ENCODE measurements at places on chromosomes 1 and 21.

DNA sequence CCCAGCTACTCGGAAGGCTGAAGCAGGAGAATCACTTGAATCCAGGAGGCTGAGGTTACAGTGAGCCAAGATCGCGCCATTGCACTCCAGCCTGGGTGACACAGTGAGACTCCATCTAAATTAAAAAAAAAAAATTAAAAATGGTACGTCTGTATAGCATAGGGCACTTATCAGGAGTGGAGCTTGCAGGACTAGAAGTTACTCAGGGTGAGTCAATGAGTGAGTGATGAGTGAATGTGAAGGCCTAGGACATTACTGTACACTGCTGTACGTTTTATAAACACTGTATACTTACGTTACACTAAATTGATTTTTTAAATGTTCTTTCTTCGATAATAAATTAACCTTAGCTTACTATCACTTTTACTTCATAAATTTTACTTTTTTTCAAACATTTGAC is 183.6 kb downstream of the NR5A2 start:
- peak; percentile 66 for DNase-seq

GRCh38 chr1:100760511-100760910 is 41.0 kb downstream of the VCAM1 start:
- no peak for DNase-seq

GRCh38 chr1:226406401-226406881 is 1.5 kb downstream of the PARP1 start:
- peak; percentile 51 for DNase-seq

DNA sequence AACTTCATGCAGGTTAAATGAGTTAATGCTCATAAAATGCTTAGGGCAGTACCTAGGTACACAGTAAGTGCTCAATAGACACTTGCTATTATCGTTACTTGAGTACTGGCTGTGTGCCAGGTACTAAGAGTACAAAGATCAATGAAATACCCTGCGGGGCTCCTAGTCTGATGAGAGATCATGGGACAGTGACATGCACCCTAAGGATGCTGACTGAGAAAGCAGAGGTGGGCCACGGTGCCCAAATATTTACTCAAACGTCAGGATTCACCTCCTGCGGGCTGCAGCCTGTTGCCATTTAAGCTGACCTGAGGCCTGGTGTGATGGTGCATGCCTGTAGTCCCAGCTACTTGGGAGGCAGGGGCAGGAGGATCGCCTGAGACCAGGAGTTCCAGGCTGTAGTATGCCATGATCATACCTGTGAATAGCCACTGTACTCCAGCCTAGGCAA is 19.8 kb upstream of the LUZP1 start:
- DNase-seq = no peak

DNA sequence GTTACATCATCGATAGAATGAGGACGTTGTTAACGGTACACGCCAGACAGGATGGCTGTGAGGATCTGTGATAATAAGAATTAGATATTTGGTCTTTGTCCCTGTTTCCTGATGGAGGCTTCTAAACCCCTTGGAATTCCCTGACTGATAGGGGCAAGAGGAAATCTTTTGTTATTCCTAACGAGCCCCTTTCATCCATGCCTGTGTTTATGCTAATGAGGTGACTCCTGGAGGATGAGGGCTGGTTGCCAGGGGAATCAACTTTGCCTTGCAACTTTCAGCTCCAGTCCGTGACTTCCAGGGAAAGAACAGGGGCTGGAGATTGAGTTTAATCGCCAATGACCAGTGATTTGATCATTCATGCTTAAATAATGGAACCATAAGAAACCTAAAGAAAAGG is 39.3 kb upstream of the NLRP3 start:
- DNase-seq = no peak

DNA sequence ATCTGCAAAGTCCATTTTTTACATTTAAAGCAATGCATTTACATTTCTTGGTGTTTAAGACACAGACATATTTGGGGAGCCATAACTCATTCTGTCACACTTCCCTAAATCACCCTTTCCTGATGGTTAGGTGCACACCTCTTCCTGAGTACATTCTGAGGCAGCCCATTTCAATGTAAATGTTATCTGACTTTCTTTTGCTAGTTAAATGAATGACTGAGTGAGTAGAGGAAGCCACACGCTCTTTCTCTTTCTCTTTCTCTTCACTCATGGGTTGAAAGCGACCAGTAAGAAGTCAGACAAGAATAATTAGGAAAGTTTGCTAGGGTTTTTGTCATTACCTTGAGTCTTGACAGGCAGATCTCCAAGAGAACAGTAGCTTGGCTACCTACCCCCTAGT is 143.1 kb downstream of the S1PR1 start:
- no peak for DNase-seq

- DNase-seq = no peak
Measured at GRCh38 chr1:226436472-226436854, 28.6 kb upstream of the PARP1 start.

DNA sequence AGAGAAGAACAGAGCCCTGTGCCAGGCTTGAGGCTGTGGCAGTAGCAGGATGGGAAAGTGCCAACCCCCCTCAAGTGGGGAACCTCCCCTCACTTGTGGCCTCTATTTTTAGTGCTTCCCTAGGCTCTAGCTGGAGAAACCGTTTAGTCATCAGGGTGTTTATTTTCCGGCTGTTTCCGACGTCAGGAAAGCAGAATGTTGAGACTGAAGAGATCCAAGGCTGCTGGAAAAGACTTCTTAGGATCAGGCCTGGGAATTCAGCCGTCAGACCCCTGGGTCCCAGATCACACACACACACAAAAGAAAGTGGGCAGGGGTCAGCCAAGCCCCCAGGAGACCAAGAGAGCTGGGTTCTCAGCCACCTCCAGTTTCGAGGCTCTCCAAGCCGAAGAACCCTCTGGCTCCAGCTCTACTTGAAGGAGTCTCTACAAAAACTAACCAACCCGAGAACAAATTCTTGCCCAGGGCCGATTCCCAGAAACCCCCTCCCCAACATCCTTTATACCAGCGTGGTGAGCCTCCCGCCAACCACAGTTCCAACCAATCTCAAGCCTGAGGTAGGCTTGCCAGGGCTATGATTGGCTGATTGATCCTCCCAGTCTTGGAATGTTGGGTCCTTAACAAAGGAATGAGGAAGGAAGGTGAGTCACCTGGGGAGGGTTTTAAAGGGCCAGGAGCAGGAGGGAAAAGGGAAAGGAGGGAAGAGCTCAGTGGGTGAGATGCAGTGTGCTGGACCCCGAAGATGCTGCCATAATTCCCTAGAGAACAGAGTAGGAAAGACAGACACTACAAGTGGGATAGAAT is 2.5 kb upstream of the MEF2D start:
- DNase-seq = peak; percentile 89

- peak; percentile 22 for DNase-seq
Measured at GRCh38 chr1:226201029-226201593, 14.6 kb upstream of the ACBD3 start.

DNA sequence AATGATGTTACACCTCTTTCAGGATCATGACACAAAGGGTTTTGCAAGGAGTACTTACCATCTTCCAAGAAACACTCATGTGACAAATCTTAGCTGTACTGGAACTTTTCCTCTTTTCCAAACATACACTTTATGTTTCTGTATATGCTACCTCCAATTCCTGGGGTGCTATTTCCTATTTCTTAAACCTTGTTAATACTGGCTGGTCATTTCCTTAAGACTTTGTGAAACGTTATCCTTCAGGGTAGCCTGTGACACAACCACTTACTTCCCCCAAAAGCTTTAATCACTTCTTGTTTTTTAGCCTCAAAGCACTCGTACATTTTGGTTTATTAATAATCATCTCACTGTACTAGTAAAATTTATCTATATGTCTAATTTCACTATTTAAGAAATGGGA is 39.4 kb downstream of the OR10Z1 start:
- no peak for DNase-seq

DNA sequence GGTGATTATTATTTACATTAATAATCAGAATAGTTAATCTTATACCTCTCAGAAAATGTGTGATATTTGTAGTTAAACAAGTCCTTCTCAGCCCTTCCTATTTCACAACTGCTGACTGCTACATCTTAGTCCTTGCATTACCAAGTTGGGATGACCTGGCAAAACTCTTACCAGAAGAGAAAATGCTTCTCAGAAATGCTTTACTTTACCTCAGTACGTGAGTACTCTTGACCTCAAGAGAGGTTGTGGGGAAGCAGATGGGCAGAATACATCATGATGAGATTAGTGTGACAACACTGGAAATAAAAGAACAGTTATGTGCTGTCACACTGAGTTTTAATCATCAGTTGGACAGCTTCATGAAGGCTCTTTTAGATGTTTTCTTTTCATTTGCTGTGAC is 16.2 kb downstream of the CFAP126 start:
- DNase-seq = no peak

DNA sequence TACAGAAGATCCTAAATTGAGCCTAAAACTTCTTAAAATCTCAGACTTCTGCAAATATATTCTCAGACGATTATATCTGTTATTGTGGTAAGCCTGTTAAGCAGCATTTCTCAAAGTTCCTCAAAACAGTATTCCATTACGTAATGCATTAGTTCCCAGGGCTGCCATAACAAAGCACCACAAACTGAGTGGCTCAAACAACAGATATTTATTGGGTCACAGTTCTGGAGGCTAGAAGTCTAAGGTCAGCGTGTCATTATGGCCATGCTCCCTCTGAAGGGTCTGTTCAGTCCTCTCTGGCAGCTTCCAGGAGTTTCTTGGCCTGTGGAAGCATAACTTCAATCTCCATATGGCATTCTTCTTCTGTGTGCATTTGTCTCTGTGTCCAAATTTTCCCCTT is 103.5 kb upstream of the ST6GALNAC5 start:
- no peak for DNase-seq

DNA sequence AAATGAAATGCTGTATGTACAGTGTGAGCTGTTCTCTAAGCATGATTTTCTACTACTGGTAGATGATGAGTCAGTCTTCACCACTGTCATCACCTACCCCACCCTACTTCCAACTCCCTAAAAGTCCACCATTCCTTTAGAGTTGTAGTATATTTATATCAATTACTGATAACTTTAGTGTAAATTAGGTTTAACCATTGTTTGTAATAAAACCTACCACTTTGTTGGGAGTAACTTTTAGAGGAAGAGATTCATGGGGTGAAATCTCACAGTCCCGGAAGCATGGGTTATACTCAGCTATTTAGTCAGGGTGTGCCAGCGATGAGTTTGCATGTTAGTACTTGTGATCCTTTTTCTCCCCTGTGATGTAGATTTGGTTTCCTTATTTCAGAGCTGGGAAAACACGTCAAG is 17.1 kb downstream of the MORC3 start:
- peak; percentile 71 for DNase-seq

- no peak for DNase-seq
Measured at GRCh38 chr1:90732136-90732535, 15.0 kb upstream of the BARHL2 start.

- DNase-seq = peak; percentile 50
Measured at GRCh38 chr1:84887261-84887934, 5.6 kb downstream of the LPAR3 start.

DNA sequence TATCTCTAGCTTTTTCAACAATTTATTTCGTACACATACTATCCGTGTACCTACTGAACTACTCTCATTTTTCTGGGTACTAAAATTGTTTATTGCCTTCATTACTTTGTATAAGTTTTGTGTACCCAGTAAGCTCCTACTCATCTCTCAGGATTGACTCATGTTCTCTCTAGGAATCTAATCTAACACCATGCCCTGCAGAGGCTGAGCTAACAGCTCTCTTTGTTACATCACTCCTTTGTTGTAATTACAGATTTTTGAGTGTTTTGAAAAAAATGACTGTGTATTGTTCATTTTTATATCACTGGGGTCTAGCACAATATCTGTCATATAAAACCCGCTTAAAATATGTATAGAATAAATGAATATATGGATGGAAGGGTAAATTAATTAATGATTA is 167.1 kb downstream of the ATP6V1G3 start:
- peak; percentile 15 for DNase-seq

GRCh38 chr1:15249081-15249480 is 2.1 kb downstream of the FHAD1 start:
- DNase-seq = no peak

- DNase-seq = no peak
Measured at GRCh38 chr1:245092638-245092976, 62.2 kb upstream of the KIF26B start.

DNA sequence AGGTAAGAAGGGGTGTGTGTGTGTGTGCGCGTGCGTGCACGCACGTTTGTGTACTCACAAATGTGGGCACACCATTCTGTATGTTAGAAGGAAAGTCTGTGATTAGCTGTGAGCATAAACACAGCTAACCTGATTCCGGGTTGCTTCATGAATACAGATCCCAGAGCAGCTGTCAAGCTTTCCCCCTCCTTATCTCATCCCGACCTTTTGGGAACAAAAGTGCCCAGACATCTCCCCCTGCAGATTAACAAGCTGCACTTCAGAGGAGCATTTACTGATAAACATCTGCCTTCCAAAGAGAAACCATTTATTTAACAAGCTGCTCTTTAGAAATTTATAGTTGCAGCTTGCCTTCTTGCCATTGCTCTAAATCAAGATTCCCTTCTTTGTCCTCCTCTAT is 97.0 kb downstream of the MT1HL1 start:
- no peak for DNase-seq

DNA sequence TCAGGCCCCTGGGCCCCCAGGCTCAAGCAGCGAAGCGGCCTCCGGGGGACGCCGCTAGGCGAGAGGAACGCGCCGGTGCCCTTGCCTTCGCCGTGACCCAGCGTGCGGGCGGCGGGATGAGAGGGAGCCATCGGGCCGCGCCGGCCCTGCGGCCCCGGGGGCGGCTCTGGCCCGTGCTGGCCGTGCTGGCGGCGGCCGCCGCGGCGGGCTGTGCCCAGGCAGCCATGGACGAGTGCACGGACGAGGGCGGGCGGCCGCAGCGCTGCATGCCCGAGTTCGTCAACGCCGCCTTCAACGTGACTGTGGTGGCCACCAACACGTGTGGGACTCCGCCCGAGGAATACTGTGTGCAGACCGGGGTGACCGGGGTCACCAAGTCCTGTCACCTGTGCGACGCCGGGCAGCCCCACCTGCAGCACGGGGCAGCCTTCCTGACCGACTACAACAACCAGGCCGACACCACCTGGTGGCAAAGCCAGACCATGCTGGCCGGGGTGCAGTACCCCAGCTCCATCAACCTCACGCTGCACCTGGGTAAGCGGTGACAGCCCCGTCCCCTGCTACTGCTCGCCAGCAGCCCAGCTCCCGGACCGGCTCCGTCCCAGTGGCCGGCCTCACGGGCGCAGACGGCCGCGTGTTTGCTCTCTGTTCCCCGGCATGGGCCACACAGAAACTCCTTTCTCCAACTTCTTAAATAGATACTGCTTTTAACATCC is 539 bp downstream of the LAMC1 start:
- DNase-seq = peak; percentile 62

GRCh38 chr21:14968821-14969220 is 96.0 kb downstream of the NRIP1 start:
- DNase-seq = peak; percentile 43

GRCh38 chr21:34126269-34126668 is 52.9 kb downstream of the MRPS6 start:
- peak; percentile 18 for DNase-seq

Data from EL (cell line).